Lower leg skin (tissue), 4 donors: ENCODE measurements at places on chromosomes 12 and 14.
A peak's percentile ranks its signal among the peaks of the same experiment; 100 is the strongest.

DNA sequence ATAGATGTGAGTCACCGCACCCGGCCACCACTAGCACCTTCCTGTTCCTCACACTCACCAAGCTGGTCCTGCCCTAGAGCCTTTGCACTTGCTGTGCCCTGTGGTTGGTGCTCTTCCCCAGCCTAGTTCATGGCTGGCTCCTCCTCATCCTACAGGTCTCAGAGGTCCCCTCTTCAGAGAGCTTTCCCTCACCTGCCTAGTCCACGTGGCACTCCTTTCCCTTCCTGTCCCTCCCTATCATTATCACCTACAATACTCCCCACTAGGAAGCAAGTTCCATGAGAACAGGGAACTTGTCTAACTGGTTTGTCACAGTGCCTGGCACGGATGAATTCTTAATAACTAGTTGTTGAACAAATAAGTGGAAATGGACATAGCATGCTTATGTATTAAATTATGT, 24.0 kb upstream of the TMED10 start:
- peak; percentile 69 for DNase-seq

DNA sequence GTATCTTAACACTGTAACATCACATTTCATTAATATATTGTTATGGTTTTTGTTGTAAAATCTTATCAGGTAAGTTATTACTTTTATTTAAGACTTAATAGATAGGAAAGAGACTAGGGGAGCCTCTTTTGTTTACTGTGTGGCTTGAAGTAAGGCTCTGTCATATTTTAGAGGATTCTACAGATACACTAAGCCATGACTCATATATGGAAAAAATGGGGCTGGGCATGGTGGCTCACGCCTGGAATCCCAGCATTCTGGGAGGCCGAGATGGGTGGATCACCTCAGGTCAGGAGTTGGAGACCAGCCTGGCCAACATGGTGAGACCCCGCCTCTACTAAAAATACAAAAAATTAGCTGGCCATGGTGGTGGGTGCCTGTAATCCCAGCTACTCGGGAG, 23.6 kb upstream of the NPFF start:
- no peak for DNase-seq

GRCh38 chr12:131915823-131916222, 13.3 kb upstream of the PUS1 start:
- no peak for DNase-seq

GRCh38 chr14:65167072-65167645, 64.8 kb upstream of the MAX start:
- DNase-seq, result no peak

DNA sequence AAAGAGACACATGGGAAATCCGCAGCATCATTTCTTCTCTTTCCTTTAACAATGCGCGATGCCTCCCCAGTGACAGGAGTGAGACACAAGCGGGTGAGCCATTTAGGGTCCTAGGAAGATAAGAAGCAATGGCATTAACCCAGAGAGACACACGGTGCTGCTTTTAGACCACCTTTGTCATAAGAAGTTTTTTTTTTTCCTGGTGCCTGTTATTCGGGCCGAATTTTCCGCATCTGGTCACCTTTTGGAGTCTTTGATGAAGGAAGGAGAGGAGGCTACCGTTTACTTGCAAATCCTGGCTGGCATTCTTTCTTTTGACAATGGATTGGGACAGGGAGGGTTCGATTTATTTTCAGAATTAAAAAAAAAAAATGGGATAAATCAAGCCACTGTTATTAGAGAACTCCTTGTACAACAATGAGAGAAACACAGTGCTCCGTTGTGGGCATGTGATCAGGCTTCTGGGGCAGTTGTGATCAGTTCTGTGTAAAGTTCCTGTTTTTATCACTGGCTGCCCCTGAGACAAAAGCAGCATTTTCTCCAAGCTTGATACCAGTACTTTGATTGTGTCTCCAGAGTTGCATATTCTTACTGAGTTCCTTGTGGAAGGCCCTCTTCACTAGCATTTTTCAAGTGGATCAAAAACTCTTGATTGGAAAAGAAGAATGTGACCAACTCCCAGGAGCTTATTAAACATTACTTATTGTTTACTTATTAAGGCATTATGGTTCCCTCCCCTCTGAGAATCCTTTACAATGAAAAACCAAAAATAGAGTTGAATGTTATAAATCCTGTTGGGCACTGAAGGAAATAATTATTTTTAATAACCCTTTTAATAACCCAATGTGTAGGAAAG, 1.1 kb downstream of the DIP2B start:
- DNase-seq, result peak; percentile 58

DNA sequence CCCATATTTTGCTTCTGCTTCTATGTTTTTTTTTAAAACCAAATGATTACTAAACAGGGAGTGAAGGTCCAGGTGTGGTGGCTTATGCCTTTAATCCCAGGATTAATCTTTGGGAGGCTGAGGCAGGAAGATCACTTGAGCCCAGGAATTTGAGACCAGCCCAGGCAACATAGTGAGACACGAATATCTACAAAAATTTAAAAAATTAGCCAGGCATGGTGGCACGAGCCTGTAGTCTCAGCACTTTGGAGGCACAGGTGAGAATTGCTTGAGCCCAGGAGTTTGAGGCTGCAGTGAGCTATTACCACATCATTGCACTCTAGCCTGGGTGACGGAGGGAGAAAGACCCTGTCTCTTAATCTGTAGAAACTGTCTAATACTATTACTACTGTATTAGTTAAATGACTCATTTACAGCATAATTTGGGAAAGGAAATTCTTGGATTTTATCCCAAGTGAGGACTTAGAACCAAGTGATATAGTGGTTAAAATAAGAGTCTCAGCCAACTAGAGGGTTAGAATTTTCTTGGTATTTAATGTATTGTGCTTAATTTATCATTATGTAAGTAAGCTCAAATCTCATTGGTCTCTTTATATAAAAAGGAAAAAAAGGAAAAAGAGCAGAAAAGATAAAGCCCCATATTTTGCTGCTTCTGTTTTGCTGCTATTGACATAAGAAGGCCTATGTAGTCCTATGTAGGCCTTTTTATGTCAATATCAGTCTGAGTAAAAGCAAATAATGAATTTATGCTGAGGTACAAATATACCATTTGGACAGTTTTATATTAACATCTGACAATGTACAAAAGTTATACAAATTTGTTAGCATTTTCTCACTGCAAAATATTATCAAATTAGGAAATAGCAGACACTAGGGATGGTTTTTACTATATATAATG, 163.4 kb downstream of the RAD51B start:
- DNase-seq, result no peak

GRCh38 chr14:24690492-24690891, 56.5 kb upstream of the GZMB start:
- no peak for DNase-seq

DNA sequence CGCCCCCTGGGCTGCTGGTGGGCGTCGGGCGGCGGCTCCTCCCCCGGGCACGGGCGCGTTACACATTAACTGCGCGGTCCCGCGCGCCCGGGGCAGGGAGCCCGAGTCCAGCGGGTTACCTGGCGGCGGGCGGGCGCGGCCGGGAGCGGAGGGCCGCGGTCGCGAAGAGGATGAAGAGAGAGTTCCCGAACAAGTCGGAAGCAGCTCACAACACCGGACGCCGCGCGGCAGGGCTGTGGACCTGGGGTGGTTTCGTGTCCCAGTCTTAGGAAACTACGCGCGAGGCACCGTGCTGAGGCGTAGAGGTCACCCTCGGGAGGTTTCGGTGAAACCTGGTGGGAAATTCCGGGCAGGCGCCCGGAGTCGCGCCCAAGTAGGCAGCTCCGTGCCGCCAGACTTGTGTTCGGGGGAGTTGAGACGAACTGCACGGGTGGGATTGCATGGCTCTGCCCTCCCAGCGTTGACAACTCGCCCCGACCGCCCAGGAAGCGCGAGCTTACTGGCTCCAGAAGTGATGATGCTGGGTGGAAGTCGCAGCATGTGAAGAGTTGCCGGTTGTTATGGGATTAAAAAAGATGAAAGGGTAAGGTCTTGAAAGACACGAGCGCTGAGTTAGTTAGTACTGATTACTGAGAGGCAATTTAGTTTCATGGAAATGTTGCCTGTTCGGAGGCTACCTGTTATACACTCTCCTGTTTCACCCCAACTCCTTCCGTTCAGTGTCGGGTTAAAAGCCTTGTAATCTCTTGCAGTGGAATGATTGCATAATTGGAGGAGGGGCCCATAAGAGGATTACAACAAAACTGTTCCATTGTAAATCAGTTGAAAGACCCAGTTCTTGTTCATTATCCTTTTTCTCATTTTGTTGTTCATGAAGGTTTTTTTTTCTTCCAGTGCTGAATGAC, 879 bp downstream of the RAB3IP start:
- peak; percentile 87 for DNase-seq

DNA sequence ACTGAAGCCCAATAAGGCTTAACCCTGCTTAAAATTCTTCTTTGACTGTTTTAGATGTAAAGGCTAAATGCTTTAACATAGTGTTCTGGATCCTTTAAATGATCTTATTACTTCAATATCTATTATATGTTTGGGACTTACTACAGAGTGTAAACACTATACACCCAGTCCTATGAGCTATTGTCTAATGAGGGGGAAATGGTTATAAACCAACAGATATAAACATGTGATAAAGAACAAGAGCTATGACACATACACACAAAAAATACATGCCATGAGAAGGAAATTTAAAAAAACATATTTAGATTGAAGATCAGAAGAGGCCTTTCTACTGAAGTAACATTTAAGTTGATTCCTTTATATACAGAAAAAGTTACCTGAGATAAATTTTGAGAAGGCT, 505.1 kb downstream of the FOXG1 start:
- DNase-seq, result no peak

GRCh38 chr12:65278576-65279368, at the start of gene MSRB3:
Gene MSRB3, plus strand, starts transcription at chr12:65278683. Its CDS starts 29,897 bp downstream, at chr12:65308580.
- peak; percentile 25 for DNase-seq

DNA sequence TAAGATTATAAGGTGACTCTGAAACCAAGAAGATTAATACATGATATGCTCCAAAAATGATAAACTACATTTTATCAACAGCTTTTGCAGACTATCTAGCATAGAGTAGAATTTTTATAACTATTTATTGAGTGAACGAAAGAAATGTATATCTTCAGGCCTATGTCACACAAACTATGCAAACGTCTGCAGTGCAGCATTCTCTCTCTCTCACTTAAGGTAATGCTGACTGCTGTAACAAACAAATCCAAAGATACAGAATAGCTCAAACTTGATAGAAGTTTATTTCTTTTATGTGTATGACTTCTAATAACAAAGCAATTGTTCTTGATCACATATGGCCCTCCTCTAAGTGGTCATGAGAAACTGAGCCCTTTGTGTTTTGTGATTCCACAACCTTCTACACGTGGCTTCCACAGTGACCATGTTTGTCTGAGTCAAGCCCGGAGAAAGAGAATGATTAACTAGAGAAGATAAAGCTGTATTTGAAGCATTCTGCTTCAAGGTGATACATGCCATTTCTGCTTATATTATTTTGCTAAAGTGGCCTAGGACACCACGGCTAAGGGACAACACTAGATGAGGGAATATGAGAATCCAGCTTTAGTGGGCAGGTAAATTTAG, 1352.7 kb upstream of the TMEM132C start:
- no peak for DNase-seq

DNA sequence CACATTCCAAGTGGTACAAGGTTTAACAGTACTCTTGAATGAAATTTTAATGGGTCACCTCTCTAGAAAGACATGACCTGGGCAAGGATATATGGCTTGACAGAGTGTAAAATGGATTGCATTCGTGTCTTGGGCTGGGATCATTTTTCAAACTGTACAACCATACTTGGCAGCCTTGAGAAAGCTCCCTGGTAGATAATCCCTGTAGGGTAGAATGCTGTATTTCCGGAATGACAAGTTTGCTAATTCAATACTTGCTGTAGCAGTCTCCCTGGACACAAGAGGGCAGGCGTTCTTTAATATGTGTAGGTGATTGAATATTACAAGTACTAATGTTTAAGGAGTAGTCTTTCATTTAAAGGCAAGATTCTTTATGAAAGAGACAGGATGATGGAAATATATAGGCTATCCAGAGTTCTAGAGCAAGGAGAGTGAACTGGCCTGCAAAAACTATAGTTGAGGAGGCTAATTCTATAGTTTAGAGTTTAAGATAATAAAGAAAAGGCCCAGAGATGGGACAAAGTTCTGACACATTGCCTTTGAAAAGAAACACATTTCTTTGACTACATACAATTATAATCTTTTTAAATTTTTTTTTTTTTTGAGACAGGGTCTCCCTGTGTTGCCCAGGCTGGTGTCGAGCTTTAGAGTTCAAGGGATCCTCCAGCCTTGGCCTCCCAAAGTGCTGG, 53.4 kb downstream of the PLBD1 start:
- DNase-seq, result no peak

- no peak for DNase-seq
These were observed 23.3 kb downstream of the CLEC1A start for GRCh38 chr12:10075451-10075850.

DNA sequence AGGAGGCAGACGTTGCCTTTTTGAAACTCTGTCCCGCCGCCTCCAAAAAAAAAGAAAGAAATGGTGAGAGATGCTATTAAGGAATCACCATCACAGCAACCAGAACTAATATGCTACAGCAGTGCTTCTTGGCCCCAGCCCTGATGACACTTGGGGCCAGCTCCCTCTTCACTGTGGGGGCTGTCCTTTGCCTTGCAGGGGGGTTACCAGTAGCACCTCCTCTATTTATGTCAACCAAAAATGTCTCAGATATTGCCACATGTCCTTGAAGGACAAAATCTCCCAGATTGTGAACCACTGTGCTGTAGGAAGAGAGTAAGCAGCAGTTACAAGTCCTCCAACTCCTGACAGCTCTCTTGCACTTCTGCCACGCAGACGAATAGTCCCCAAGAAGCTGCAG, 76.4 kb downstream of the LRRC74A start:
- DNase-seq, result no peak

- no peak for DNase-seq
These were observed 20.8 kb upstream of the CDK17 start for GRCh38 chr12:96421014-96421413.
